ENCODE measurements at places on chromosomes 1 and 21.

- no peak for DNase-seq
Observed at GRCh38 chr21:17050156-17050555, 462.7 kb upstream of the CXADR start.

- DNase-seq = no peak
Observed at GRCh38 chr1:24759492-24759891, 14.2 kb downstream of the CLIC4 start.

DNA sequence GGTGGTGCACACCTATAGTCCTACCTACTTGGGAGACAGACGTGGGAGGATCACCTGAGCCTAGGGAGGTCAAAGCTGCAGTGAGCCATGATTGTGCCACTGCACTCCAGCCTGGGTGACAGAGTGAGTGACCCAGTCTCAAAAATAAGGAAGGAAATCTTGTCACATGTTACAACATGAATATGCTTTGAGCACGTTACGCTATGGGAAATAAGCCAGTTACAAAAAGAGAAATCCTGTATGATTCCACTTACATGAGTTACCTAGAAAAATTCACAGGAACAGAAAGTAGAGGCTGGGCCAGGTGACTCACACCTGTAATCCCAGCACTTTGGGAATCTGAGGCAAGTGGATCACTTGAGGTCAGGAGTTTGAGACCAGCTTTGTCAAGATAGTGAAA, 6.7 kb upstream of the PADI6 start:
- DNase-seq = no peak

DNA sequence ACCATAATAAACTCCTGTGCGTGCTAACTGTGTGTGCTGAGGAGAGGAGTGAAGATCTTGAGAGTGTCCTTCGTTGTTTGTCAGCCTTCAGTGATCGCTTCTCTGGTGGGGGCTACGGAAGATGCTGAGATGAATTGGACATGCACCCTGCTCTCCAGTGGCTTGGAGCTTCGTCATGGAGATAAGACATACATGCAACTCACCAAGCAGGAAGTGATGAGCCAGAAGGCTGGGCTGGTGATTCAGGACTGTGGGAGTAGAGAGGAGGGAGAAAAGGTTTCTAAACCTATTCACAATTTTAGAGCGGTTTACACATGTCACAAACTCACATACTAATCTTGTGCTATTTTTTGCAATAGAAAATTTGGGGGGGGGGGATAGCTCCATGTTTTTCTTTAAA, 128.9 kb upstream of the ADAR start:
- DNase-seq = no peak

DNA sequence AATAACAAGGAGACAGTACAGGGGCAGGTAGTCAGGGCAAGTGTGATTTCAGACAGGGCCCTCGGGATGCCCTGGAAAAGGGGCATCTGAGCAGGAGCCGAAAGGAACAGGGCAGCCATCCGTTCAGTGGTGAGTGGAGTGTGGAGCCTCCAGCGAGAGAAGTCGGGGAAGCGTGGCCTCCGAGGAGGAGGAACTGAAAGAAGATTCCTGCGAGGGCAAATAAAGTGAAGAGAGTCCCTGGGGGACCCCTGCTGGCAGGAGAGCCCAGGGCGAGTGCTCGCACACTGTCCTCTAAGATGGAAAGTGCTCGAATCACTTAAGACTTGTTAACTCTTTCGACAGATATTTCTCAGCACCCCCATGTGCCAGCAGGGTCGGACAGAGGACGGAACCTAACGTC, 3.5 kb upstream of the UTS2 start:
- DNase-seq = peak; percentile 13

GRCh38 chr1:17763995-17764394, 8.9 kb downstream of the ACTL8 start:
- no peak for DNase-seq

GRCh38 chr1:168243198-168243597, 17.4 kb downstream of the SFT2D2 start:
- DNase-seq = no peak

DNA sequence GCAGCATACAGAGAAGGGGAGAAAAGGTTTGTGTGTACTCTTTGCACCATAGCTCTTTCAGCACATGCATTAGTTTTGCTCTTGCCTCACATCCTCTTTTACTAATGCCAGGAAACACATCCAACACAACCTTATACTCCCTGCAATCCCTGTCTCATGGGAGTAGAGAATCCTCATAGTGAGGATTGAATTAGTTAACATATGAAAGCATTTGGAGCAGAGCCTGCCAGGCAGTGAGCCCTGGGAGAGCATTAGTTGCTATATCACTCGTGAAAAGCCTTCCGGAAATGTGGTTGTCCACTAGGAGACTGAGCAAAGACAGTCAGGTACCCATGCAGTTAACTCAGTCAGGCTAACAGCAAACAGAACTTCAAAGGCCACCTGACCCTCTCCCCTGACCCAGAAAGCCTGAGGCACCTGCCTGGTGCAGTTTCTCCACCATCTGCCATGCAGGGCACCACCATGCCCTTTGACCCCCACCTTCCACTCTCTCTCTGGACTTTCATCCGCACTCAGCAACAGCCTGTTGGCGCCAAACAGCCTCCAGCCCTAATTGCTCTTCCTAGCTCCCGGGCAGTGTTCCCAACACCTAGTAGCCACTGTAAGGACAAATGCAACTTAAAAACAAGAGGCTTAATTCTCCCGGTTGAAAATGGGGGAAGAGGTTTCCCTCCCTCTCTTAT, 14.9 kb upstream of the AGT start:
- no peak for DNase-seq

GRCh38 chr1:12146343-12147112, 20.3 kb upstream of the TNFRSF1B start:
- DNase-seq = no peak

- no peak for DNase-seq
Observed at GRCh38 chr1:232968965-232969364, 18.6 kb downstream of the NTPCR start.

DNA sequence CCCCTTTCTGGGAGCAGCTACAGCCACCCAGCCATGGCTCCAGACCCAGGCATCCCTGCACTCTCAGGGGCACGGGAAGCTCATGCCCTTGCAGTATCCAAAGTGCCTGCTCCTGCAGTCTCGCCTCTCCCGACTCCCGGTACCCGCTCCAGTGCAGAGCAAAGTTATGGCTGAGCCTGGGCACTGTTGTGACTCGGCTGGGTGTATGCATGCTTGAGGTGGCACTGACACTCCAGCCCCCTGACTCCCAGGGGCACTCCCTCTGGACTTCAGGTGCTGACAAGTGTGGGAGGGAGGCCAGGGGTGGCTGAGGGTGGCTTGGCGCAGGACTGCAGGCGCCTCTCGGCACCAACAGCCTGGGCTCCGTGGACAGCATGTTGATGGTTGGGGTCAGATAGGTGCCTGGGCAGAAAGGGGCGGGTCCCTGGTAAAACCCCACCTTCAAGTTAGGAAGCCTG, 580.1 kb upstream of the ADGRL2 start:
- DNase-seq = no peak

DNA sequence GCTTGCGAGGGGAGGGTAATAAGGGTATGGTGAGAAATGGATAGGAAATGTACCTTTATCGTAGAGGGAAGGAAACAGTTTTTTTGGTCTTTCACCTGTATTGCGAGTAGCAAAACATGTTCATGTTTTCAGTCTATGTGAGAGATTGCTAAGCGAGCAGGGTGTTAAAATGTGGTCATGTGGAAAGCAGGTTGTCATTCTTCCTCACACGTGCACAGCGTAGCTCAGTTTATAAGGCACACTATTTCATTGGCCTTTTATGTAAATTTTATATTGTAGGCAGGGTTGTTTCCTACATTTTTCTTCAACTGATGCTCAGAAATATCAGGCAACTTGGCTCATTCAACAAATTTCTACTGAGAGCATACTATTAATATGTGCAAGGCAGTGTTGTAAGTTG, 18.5 kb upstream of the GNG12 start:
- DNase-seq = no peak

DNA sequence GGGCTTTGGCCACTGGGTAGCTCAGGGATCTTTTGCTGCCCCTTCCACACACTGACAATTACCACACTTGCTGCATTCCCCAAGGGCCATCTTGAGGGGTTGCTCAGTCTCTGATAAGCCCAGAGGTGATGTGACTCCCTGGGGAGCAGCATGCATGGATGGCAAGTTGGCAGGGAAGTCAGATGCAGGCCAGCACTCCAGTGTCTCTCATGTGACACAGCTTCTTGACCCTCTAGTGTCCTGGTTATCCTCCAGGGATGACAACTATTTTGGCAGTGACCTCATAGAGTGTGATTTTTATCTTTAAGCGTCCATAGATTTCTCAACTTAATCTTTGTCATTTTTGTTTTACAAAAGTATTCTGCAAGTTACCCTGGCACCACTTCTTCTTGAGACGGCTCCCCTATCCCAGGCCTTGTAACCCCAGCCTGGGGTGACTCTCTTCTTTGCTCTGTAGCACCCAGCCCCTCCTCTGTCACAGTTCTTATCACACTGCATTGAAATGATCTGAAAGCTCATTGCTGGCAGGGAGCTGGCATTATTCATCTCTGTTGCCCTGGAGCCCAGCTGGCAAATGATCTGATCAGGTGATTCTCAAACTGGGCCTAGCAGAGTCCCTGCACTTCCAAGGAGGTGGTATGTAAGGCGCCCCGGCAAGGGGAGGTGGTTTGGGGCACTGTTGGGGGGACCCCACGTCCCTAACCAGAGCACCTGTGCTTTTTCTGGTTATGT, 72.6 kb downstream of the TENT5C start:
- DNase-seq = no peak

GRCh38 chr1:20732588-20733359, at the start of gene SH2D5:
SH2D5 (minus strand) TSS chr1:20732703; CDS start chr1:20728044, 4,659 bp downstream.
- peak; percentile 38 for DNase-seq

GRCh38 chr1:20742671-20743070, 10.2 kb upstream of the SH2D5 start:
- DNase-seq = no peak

DNA sequence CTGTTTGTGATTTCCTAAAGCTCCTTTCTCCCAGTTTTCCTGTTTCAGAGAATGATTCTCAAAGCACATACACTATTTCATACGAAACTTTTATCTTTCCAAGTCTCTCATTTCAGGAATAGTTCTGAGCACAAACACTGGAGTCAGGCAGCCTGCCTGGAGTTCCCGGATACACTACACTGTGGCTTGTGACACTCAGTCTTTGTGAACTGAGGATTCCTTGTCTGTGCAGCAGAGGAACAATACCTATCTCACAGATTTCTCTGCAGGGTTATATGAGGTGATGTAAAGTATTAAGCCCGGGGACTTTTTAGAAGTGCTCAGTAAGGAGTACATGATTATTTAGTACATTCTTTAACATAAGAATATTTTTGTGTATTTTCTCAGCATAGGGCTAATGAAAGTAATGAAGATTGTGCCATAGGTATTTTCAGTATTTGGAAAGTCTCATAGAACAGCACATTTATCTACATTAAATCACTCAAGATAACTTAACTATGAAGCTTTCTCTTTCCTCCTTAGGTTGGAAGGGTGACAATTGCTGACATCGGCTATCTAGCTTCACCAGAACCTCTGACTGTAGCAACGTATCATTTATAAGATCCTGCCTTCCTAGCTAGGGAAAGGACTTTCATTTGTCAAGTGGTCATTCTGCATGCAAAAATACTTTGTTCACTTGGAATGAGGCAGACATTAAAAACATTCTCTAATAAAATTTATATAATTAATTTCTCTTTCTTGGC, 12.9 kb downstream of the GBP2 start:
- DNase-seq = no peak

DNA sequence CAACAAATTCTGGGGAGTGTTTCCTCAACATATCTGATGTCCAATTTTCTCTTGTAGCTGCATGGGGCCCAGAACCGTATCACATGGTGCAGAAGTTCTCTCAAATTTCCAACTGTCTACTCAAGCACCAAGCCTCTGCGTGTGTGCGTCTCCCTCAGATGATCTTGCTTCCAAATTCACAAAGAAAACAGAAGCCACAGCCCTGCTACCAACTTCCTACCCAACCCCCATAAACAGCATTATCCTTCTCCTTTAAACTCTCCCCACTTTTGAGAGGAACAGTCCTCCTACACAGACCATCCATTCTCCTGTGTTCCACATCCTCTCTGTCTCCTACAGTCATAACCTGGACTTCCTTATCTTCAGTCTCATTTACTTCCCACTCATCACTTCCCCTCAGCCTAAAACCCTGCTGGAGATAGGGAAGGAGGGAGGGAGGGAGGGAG, 354.1 kb downstream of the SMYD3 start:
- DNase-seq = no peak

DNA sequence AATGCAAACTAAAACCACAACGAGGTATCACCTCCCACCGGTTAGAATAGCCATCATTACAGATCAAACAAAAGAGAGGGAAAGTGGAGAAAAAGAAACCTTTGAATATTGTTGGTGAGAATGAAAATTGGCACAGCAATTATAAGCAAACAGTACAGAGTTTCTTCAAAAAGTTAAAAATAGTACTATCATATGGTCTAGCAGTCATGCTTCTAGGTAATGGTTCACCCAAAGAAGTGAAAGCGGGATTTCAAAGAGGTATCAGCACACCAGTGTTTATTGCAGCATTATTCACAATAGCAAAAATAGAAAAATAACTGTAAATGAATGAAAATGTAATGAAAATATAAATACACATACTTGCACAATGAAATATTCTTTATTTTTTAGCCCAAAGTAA, 8.2 kb downstream of the OR2T10 start:
- DNase-seq = no peak

GRCh38 chr1:241677201-241677600, 25.1 kb downstream of the WDR64 start:
- peak; percentile 32 for DNase-seq

- DNase-seq = no peak
Observed at GRCh38 chr1:92424381-92424780, 62.3 kb downstream of the GFI1 start.

DNA sequence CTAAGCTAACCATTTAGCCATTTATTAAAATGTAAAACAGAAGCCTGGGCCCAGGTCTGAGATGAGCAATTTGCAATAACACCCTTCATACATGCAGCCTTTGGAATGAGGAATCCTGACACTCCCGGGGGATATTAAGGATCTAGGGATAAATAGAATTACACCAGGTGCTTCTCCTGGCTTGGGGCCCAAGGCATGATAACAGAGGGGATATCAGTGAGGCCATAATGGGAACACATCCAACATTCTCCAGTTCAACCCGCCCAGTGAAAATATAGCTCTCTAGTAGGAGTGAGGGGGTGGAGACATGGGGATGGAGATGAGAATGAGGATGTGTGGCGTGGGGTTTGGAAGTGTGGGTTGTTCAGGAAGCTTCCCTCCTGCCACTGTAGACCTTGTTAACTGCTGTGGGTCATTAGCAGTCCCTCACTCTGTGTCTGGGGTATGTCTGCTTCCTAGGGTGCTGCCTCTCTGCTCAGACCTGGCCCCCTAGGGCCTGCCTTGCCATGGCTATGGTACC, 57.9 kb upstream of the KANK4 start:
- no peak for DNase-seq

DNA sequence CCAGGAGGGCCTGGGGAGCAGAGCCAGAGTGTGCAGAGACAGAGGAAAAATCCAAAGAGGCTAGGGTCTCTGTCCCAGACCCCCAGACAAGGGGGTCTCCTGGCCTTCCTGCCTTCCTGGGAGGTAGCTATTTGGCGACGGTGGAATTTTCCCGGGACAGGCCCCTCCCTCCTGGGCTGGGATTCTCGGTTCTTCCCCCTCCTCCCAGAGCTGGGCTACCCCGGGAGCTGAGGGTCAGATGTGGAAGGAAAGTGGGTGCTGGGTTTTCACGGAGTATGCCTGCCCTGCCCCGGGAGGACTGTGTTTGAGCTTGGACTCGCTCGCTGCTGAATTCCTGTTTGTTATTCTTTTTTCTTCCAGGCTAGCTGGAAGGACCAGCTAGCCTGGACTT, 759 bp downstream of the AMPD2 start:
- DNase-seq = no peak

Data from CD4-positive, alpha-beta T cell (primary cell).